H7 (cell line): ENCODE measurements at places on chromosomes 2 and 18.

DNA sequence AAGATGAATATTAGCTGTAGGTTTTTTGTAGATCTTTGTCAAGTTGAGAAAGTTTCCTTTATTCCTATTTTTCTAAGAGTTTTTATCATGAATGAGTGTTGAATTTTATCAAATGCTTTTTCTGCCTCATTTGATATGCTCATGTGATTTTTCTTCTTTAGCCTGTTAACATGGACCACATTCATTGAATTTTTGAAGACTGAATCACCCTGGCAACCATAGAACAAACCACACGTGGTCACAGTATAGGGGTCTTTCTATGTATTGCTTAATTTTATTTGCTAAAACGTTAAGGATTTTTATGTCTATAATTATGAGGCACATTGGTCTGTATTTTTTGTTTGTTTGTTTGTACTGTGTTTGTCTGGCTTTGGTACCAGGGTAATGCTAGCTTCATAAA, 201.7 kb upstream of the CWC22 start:
- DNase-seq: no peak

DNA sequence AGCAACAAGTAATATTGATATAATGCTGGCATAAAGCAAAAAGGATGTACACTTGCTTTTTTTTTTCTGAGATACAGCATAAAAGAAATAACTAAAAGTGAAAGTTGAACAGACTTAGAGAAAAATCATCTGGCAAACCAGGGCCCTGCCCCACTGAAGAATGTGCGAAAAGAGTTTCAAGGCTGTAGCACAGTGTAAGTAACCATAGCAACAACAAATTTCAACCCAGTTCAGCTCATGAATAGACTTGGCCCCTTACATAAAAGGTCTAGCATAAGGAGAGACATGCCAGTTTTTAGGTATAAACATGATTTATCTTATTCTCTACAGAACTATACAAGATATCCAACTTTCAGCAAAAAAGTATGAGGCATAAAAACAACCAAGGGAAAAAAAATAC, 113.7 kb upstream of the GYPC start:
- DNase-seq: no peak

GRCh38 chr2:186639939-186640338, 50.1 kb downstream of the ITGAV start:
- no peak for DNase-seq

DNA sequence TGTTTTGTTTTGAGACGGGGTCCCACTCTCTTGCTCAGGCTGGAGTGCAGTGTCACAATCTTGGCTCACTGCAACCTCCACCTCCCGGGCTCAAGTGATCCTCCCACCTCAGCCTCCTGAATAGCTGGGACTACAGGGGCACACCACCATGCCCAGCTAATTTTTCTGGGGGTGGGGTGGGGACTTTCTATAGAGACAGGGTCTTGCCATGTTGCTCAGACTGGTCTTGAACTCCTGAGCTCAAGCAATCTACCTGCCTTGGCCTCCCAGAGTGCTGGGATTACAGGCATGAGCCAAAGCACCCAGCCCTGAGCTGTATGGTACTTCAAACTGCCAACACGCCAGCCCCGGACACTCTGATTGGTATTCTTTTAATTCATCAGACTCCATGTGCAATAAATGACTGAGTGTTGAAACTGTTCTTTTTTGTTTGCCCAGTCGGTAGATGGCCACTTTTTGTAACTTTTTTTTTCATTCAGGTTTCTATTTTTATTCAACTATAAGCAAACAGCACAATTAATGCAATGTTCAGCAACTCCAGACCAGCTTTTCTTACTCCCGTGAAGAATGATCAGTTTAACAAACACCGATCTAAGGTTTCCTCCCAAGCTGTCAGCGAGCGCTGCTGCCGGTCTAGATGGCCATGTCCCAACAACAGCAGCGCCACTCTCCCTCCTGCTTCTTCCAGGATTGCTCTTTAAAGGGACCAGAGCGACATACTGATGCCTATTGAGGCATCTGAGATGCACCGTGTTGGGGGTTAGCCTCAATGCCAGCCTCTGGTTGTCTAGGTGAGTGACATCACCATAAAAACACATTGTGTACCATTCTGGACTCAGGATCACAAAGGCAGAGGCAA, 12.5 kb upstream of the TGOLN2 start:
- peak; percentile 29 for DNase-seq

GRCh38 chr2:1501038-1501851, 88.0 kb downstream of the TPO start:
- no peak for DNase-seq

GRCh38 chr2:64400733-64401528, 53.0 kb upstream of the LGALSL start:
- DNase-seq: peak; percentile 35
